AG20443 (cell line): ENCODE measurements at places on chromosomes 4 and X.
A peak's percentile ranks its signal among the peaks of the same experiment; 100 is the strongest.

DNA sequence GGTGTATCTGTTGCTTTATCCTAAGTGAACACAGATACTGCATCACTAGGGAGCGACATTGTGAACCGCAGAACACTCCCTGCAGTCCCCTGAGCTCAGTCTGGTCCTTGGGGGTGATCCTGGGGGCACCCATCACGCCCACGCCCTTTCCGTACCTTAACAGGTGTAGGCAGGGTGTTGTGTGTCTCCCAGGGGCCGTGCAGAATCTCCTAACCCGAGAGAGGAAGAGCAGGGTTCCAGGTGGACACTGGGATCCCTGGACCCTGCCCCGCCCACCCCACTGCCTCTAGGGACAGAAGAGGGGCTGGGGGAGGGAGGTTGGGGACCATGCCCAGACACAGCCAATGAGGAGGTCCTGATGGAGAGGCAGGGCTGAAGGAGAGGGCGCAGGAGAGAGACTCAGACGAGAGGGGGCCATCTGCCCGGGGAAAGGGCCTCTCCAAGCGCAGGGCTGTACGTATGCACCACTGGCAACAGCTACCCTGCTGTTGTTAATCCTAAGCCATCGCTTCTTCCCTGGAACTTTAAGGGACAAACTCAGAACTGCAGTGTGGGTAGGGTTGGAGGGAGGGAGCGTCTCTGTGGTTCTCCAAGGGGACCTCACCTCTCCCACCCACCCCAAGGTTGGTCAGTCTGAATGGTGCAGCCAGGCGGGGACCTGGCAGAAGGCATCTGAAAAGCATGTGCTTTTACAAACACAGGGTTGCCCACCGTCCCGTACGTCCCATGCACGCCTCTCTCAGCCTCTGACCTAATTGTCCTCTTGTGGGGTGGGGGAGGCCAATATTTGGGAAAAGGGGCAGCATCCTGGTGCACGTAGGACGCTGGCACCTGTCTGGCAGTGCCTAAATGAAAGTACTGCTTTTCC is 2.5 kb downstream of the P2RY8 start:
- DNase-seq = no peak

DNA sequence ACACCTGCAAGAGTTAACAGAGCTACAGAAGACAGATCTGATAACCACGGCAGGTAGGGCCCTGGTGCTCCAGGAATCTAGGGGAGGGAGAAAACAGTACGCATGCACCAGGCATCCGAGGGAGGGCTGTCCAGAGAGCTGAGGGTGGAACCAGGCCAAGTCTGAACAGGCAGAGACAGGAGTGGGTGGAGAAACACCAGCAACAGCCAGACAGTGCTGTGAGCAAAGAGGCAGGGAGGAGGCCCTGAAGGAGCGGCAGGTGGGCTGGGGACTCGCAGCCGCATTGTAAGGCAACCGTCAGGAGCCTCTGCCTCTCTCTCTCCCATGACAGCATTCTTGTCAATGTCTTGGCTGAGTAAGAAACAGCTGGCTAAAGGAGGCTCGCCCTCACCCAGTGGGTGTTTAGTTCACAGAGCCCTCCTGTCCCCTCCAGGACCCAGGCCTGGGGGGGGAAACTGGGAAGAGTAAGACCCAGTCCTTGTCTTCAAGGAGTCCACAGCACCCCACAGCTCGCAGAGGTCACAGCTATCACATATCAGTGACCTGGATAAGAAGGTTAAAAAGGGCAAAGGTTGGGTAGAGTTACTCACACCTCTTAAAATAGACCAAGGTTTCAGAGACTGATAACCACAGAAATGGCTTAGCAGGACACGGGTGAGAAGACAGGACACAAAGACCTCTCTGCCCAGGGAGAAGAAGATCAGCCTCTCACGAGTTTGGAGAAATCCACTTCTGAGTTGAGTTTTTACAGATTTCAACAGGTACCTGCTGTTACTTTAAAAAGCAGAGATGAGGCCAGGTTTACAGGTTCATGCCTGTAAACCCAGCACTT is 10.5 kb downstream of the ACSL1 start:
- peak; percentile 79 for DNase-seq

GRCh38 chr4:74635490-74636123 is 158.7 kb downstream of the BTC start:
- DNase-seq = no peak

- no peak for DNase-seq
These were observed 10.5 kb upstream of the EIF4E start for GRCh38 chr4:98939438-98939837.

DNA sequence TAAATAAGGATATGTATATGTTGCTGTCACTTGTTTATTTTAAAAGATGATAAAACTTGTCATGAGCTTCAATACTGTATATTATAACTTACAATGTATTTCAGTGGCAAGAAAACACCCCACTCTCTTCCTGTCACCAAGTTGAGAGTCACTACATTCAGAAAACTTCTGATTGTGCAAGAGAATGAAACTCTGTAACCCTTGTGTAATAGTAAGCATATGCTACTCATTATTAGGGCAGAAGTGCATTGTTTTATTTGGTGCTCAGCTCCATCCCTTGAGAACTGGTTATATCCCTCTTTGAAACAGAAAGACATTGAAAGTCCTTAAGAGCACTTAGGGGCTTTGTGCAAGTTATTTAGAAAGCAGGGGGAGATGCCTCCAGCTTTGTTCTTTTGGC is 594.5 kb downstream of the ARAP2 start:
- DNase-seq = no peak

DNA sequence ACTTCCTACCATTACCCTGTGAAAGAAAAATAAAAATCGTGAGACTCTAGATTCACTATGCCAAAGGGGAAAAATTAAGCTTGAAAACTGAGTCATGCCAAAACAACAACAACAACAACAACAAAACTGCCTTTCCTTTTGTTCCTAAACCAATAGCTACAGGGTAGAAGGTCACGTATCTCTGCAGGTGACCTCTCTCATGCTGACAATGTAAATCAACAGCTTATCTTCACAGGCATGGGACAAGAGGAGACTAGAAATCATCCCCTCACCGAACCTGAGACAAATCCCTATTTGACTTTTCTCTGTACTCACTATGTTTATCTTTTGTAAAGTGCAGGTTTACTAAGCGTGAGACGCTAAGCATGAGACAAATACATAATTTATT is 20.5 kb upstream of the AADAT start:
- no peak for DNase-seq

DNA sequence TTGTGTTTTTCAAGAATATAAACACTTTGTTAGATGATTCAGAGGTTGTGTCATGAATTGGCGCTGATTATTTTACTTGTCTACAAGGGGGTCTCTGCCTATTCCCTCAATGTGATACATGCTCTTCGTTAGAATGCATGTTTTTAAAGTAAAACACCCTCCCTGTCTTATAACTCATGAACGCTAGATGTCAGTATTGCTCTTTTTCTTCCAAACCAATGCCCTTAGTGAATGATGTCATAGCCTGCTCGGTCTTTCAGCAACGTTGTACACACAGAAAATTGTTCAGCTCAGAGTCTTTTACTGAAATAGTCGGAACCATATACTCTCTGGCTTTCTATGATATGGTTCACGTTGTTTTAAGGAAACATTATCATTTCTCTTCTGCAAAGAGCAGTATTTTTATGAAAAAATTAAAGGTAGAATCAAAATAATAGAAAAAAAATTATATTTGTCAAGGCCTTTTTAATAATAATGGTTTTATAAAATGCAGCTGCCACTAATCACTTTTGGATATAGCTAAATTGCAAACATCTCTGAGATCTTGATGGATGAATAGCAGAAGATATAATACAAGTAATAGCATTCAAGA is 292.9 kb downstream of the TLL1 start:
- DNase-seq = peak; percentile 72

DNA sequence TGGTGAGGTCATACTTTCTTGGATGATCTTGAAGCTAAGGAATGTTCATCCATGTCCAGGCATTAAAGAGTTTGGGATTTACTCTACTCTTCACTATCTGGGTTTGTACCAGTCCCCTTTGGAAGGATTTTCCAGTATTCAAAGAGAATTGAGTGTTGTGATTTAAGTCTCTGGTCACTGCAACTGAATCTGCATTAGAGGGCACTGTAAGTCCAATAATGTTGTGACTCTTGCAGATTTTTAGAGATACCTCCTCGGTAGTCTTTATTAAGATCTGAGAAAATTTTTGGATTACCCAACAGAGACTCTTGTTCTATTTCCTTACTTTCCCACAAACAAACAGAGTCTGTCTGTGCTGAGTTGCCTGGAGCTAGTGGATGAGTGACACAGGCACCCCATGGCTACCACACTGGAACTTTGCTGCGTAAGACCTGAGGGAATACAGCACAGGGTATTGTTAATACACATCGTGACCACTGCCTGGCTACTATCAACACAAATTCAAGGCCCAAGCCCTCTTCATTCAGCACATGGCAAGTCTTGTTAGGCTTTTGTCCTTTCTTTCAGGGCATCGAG is 357.1 kb upstream of the KLHL4 start:
- no peak for DNase-seq

- no peak for DNase-seq
These were observed 279.1 kb upstream of the NRK start for GRCh38 chrX:105543283-105543682.

- peak; percentile 65 for DNase-seq
These were observed 809 bp downstream of the MND1 start for GRCh38 chr4:153345012-153345981.

DNA sequence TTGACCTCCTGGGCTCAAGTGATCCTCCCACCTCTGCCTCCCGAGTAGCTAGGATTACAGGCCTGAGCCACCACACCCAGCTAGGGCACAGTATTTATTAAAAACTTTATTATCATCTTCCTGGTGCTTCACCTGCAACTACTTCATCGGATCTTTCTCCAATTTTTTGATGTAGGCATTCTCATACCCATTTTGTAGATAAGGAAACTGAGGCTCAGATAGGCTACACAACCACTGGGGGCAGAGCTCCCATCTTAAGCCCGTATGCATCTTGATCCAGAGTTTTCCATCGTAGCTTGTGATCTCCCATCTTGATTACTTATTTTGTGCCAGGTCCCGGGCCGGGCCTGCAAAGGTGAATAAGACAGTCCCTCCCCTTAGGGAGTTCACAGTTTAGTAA is 68.1 kb upstream of the BCOR start:
- no peak for DNase-seq

- peak; percentile 38 for DNase-seq
These were observed 287.2 kb downstream of the OPHN1 start for GRCh38 chrX:68146054-68146453.

DNA sequence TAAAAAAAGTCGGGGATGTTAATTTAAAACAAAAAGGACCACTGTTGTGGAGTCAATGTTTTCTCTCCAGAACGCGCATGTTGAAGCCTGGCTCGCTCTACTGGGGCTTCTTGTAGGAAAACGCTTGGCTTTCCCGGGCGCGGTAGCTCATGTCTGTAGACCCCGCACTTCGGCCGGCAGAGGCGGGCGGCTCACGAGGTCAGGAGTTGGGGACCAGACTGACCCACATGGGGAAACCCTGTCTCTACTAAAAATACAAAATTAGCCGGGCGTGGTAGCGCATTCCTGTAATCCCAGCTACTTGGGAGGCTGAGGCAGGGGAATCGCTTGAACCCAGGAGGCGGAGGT is 15.6 kb downstream of the NELFA start:
- no peak for DNase-seq

DNA sequence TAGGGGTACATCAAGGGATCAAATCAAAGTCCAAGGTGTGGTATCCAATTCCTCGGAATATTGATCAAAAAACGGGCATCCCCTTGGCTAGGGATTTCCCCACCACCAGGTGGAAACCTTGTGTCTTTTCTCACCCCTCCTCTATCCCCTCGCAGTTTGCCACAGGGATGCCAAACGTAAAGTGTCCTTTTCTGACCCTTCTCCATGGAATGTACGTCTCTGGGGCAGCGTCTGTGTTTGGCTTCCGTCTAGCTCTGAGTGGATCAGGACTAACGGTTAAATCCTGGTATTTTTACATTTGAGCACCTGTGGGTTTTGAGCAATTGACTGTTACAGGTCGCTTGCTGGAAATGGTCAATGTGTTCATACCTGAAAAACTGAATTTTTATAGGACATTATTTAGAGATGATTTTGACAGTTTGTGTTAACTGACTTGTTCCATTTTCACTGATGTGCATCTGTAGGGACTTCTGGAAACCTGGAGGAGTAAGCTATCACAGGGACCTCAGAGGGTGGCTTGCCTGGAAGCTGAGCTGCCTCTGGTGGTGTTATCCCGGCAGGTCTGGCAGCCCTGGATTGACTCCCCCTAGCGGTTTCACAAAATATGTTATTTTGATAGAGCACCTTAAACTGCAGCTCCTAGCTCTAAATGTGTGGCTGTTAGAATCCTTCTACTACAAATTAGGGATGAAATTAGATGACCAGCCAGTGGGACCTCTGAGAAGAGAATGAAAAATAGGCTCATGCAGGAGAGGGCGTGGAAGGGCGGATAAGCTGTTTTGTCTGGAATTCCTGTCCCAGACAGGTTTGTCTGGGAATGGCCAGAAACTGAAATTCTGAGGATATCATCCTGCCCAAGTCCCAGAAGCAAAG is 8.8 kb upstream of the MGST2 start:
- peak; percentile 85 for DNase-seq

DNA sequence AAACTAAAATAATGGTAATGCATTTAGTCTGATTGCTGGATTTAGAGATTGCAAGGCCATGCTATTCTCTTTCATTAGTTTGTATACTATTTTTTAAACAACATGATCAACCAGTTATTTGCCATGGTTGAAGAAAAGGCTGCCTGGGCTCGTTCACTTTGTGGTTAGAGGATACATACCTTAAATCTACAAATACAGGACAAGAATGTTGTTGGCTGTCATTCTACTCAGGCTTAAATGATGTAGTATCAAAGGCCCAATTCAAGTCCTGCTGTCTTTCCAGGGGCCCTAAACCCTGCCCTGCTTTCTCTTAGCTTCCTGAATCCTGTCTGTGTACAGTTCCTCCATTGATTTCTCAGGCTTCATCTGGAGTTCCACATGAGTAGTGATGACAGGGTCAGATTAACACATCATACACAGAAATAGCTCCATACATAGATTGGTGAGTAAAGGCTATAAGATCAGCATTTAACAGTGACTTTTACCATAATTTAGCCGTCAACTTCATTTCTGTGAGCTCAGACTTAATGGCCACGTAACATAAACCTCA is 114.9 kb upstream of the GPRIN3 start:
- DNase-seq = no peak

DNA sequence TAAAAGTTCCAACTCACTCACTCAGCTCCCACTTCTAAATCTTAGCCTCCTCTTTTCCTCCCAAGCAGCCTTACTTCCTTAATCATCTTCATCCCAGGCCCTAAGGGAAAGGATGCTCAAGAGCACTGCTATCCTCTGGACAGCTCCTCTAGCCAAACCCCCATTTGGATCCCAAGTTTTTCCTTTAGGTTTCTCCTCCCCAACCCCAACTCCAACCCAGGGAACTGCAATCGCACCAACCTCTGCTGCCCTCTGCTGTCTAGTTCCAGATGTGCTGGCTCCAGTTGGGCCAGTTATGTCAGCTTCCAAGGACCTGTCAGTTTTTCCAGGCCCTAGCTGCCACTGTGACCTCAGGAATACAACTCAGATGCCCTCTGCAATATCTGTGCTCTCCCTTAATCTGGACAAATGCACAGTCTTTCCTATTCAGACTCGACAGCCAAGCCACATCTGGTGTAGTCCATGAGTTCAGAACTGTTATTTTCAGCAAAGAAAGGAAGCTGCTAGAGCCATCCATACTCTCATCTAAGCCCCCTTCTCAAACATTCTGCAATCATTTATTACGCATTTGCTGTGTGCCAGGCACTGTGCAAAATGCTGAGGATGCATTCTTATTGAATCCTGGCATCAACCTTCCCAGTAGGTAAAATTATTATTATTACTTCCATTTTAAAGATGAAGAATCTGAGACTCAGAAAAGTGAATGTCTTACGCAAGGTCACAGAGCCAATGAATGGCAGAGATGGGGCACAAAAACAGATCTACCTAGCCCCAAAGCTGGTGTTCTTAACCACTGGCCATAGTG is 12.3 kb upstream of the XPNPEP2 start:
- peak; percentile 61 for DNase-seq
